ENCODE measurements at places on chromosomes 16 and 17. TPM values are rescaled to one million over a fixed set of nuclear protein-coding genes. Genes with fewer than 3 reads are reported as not detected.

Gene SLFN14
- not detected for total RNA-seq

- no peak for DNase-seq
These were observed 7.0 kb downstream of the PRR29 start for GRCh38 chr17:64004903-64005733.

DNA sequence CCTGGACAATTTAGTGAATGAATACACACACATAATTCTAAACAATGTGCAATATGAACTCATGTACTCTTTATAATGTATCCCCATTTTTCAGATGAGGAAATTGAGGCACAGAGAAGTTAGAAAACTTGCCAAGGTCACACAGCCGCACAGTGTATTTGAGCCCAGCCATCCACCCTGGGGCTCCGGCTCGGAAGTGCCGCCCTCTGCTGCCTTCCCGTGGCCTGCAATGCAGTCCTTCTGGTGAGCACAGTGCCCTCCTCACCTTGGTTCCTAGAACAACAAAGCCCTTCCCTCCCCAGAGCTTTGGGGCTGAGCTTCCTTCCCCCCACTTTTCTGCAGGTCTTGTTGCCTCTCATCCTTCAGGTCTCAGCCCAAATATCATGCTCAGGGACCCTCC, 63.7 kb downstream of the C16orf78 start:
- no peak for DNase-seq

Gene SLC13A2
- total RNA-seq = not detected

- no peak for DNase-seq
These were observed 1.1 kb downstream of the NOXO1 start for GRCh38 chr16:1980030-1980769.

Gene ELAC2
- 49.6 TPM for total RNA-seq

Gene KRT39
- total RNA-seq = not detected

- DNase-seq = peak; percentile 57
These were observed 5.1 kb downstream of the CEMP1 start for GRCh38 chr16:2526135-2526534.

GRCh38 chr17:44967026-44967906, 837 bp downstream of the C1QL1 start:
- DNase-seq = peak; percentile 59

Gene SCARF1
- 9.9 TPM for total RNA-seq

Gene PLA2G10
- total RNA-seq = not detected

GRCh38 chr17:8791910-8792270, 7.3 kb downstream of the MFSD6L start:
- no peak for DNase-seq

Gene WFIKKN2
- 3.0 TPM for total RNA-seq

GRCh38 chr17:42431758-42432161, 8.7 kb upstream of the CAVIN1 start:
- no peak for DNase-seq

Gene GLIS2
- total RNA-seq = 20.0 TPM

GRCh38 chr16:568401-569258, 1.1 kb upstream of the PIGQ start:
- DNase-seq = no peak

DNA sequence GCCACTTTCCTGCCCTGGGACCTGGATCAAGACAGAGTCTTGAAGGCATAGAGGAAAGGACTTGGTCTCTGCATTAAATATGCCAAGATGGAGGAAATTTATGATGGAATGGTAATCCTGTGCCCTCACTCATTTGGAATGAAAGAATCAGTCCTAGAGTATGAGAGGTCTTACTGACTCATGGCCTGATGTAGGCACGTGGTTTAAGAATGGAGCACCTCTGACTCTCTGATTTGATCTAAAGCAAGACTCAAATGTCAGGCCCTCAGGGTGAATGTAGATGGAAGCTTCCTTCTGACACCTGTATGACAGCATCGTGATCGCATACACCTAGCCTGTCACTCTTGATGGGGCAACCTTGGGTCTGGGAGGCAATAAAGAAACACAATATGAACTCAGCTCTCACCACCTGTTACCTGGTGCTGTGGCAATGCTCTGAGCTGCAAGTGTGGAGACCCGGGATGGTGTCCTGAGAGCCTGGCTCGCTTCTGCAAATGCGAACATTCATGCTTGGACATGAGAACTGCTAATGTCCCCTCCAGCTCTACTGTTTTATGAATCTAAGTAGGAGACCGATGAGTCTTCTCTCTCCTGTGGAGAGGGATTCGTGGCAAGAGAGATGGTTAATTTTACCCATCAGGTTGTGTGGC, 229.9 kb downstream of the ABCC12 start:
- no peak for DNase-seq

DNA sequence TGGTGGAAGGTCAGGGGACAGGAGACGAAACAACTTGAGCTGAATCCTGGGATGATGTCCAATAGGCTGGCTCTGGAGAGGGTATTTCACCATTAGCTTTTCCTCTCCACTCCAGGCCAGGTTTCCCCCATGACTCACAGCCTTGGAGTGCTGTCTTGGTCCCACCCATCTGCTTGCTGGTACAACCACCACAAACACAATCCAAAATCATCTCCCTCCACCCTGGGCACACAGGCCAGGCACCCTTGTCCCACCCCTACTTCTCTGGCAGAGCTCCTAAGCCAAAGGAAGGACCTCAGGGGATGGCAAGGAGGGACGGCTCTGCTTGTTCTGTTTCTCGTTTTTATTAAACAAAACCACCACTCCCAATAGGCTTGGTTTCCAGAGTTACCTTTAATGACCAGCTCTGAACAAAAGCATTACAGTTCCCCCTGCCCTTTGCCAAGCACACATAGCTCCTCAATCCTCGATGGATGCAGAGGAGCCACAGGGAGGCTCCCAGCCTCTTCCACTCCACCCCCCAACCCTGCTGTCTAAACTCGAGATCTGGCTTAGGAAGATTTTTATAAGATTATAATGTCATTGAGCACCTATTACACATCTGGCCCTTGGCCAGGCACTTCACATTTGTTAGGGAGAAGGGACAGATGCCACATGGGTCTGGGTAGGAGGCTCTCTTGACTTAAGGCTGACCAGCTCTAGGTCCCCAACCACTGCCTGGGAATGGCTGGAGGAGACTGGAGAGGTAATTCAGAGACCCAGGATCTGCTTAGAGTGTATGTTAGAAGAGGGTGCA, 13.3 kb downstream of the CAVIN1 start:
- DNase-seq = peak; percentile 86

Gene CDRT15L2
- not detected for total RNA-seq

Gene KRT27
- not detected for total RNA-seq

- no peak for DNase-seq
These were observed 132.0 kb downstream of the NLK start for GRCh38 chr17:28174352-28175046.

DNA sequence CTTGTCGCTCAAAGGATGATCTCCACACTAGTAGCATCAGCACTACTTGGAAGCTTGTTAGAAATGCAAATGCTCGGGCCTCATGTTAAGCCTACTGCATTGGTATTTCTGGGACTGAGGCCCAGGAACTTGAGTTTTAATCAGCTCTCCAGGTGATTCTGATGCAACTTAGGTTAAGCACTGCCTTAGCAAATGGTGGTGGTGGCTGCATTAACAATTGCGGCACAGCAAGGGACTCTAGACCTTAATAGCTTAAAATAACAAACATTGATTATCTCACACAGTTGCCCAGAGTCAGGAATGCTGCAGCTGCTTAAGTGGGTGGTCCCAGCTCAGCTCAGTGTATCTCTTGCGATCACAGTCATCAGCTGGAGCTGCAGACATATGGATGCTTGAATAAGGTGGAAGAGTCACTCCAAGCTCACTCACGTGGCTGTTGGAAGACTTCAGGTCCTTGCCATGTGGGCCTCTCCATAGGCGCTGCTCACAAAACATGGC, 25.8 kb downstream of the HS3ST3A1 start:
- no peak for DNase-seq

GRCh38 chr17:60401819-60402218, 9.9 kb upstream of the USP32 start:
- DNase-seq = no peak

- DNase-seq = no peak
These were observed 2.6 kb downstream of the WSB1 start for GRCh38 chr17:27296428-27296979.

GRCh38 chr17:5841862-5842261, 228.3 kb upstream of the WSCD1 start:
- no peak for DNase-seq

- no peak for DNase-seq
These were observed 363.9 kb downstream of the SEC14L1 start for GRCh38 chr17:77504652-77505155.

Gene AMZ2
- total RNA-seq = 73.9 TPM

- DNase-seq = no peak
These were observed 22.4 kb downstream of the GAA start for GRCh38 chr17:80123791-80124190.

DNA sequence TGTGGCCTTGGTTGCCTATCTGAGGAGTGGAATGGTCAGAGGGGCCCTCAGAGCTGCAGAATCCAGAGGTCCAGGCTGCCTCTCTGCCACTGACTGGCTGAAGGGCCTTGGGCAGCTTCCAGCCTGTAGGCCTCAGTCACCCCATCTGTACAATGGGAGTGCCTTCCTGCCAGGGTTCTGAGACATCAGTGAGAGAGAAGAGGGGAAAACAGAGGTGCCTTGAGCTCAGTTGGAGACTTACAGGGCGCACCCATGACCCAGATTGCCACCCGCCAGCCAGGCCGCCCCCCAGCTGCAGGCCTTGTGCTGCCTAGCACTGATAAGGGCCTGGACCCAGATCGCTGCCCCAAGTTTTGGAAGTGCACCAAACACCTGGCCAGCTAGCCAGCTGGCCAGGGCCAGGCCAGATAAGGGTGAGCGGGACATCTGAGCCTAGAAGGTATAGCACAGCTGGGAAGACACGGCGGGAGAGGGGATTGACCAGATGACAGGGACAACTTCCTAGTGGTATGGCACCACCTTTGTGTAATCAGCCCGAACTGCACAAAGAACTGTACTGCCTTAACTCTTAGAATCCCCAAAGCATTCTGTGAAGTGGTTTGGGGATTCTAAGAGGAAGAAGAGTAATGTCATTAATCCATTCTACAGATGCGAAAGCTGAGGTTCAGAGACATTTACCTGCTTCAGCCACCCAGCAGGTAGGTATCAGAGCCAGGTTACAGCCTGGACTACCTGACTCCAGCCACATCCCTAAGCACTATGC, 1.4 kb downstream of the SLC4A1 start:
- DNase-seq = no peak

- no peak for DNase-seq
These were observed 245.3 kb downstream of the GSG1L start for GRCh38 chr16:27818246-27818645.

Gene SUZ12
- total RNA-seq = 16.2 TPM

- DNase-seq = peak; percentile 60
These were observed 1503.7 kb downstream of the CDH11 start for GRCh38 chr16:63617990-63618763.

GRCh38 chr16:807347-808084, 7.0 kb upstream of the GNG13 start:
- peak; percentile 98 for DNase-seq

GRCh38 chr16:6281994-6282393, 1050.7 kb upstream of the RBFOX1 start:
- DNase-seq = no peak

DNA sequence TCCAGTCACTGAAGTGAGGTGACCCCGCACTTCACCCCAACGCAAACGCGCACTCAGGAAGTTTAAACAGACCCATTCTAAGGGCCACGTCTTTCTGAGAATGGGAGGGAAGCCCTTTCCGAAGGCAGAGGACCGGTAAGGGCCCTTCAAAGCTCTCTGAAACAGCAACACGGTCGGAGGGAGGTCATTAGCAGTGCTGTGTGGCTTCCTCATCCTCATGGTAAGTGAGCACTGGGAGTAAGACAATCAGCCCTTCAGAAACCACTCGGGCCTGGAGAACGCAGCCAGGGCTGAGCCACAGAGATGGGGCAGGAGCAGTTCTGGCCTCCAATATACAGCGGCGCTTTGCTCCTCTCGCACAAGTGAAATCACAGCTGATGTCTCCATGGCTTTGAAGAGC, 23.7 kb downstream of the SRL start:
- no peak for DNase-seq

DNA sequence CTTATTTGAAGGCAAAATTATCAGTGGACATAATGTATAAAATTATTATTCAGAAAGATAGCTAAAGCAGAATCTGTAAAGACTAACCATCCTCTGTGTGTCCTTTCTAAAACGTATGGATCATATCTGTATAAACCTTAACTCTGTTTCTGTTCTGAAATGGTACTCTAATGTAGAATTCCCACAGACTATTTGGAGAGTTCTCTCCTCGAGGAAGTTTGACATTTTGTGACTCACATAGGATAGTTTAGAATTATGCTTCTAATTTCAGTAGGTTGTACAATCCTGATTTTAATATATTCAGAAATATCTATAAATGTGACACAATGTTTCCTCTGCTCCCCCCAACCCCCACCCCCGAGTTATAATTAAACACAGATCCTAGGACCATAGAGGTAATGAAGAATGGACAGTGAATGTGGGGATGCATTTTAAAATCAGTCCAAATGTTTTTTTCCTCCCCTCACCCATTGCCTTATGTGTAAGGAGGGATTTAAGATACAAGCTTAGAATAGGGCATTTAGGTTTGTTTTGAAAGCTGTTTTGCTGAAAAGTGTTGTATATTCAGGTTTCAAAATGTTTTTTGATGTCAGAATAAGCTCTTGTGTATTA, 66.8 kb downstream of the BCAS3 start:
- no peak for DNase-seq

Gene PROCA1
- 3.3 TPM for total RNA-seq

GRCh38 chr16:53566552-53567245, 63.7 kb upstream of the AKTIP start:
- no peak for DNase-seq

Gene ASB16
- total RNA-seq = 10.3 TPM

Gene TMC6
- 38.4 TPM for total RNA-seq

DNA sequence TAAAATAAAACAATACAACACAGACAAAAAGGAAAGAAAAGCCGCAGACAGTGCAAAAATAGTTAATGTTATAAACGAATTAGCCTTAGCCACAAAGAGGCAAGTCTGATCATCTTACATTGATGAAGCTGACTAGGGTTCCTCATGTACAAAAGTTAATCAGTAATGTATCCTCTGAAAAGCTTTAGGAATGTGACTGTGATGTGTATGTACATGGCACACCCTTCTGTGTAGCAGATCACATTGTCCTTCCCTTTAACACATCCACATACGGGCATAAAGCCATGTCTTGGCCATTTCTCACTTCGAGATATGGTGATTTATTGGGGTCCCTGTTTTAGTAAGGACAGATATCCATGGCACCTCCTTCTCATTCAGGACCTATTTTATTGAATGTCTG, 1327.5 kb upstream of the CDH8 start:
- no peak for DNase-seq

DNA sequence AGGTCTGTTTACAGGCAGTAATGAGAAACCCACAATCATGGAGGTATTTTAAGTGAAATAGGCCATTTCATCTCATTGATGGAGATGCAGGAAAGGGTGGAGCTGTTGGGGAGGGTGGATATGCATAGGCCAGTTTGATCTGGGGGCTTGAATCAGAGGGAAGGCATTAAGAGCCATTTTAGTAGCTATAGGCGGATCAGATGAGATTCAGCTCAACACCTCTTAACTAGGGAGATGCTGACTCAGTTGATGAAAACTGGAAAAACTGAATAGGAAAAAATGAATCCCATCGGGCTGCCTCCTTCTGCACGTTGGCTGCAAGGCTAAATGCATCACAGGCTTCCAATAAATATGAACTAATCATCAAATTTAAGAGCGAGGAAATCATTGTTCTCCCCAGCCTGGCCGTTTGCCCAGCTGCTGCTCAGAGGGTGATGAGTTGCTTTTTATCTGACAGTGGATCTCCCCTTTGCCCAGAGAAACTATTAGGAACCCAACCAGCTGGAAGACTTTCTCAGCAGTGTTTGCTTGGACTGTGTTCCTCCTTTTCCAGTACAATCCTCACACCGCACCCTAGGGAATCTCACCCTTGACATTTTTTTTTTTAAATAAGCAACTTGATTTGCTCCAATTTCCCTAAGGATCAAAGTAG, 149.6 kb downstream of the SOX9 start:
- peak; percentile 91 for DNase-seq
